Bone marrow (tissue), 2 donors: ENCODE measurements at places on chromosomes 2 and 18.

GRCh38 chr2:240399419-240400324 is 35.8 kb upstream of the GPC1 start:
- DNase-seq: no peak

- no peak for DNase-seq
Measured at GRCh38 chr2:199339891-199340605, 117.7 kb downstream of the SATB2 start.

DNA sequence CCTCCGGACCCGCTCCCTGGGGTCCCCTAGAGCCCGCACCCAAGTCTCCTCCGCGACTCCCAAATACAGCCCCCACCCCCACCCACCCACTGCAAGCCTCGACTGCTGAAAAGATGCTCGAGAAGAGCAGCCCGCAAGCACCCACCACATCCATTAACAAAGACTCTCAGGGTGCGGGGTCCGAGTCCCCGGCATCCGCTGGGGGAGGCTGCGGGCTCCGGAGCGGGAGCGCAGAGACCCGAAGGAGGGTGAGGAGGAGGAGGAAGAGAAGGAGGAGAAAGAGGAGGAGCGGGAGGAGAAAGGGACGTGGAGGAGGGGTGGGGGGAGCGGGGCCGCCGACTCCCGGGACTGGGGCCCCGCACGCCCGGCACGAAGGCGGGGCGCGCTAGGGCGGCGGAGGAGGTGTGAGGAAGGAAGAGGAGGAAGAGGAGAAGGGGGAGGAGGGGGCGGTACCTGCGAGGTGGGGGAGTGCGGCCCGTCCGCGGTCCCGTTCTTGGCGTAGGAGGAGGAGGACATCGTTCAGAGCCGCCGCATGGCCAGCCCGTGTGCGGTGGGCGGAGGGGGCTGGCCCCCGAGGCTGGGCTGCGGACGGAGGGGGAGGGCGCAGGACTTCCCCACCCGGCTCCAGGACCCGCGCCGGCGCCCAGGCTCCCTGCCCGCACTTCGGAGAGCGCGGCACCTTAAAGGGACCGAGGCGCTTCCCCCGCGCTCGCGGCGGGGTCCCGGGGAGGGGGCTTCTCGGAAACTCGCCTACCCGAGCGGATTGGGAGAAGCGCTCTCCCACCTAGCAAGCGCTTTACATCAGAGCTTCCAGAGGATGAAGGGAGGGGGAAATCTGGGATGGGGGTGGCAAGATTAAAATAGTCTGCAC is at the start of gene CACNB4:
Gene CACNB4, minus strand, starts transcription at position 549 of the 871 bp plus-strand sequence.
- DNase-seq: no peak

GRCh38 chr2:130763405-130763804 is 8.1 kb downstream of the AMER3 start:
- DNase-seq: no peak

DNA sequence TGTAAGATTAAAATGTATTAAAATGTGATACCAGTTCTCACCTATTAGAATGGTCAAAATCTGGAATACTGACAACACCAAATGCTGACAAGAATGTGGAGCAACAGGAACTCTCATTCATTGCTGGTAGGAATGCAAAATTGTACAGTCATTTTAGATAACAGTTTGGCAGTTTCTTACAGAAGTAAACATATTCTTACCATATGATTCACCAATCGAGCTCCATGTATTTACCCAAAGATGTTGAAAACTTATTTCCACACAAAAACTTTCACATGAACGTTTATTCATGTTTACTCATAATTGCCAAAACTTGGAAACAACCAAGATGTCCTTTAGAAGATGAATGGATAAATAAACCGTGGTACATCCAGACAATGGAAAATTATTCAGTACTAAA is 1193.5 kb upstream of the ACVR2A start:
- no peak for DNase-seq

GRCh38 chr18:48974304-48975119 is 23.7 kb upstream of the SMAD7 start:
- DNase-seq: no peak

GRCh38 chr2:228180181-228181097 is 1.0 kb downstream of the SPHKAP start:
- no peak for DNase-seq

- DNase-seq: no peak
Measured at GRCh38 chr2:121663434-121663833, 14.2 kb upstream of the CLASP1 start.

DNA sequence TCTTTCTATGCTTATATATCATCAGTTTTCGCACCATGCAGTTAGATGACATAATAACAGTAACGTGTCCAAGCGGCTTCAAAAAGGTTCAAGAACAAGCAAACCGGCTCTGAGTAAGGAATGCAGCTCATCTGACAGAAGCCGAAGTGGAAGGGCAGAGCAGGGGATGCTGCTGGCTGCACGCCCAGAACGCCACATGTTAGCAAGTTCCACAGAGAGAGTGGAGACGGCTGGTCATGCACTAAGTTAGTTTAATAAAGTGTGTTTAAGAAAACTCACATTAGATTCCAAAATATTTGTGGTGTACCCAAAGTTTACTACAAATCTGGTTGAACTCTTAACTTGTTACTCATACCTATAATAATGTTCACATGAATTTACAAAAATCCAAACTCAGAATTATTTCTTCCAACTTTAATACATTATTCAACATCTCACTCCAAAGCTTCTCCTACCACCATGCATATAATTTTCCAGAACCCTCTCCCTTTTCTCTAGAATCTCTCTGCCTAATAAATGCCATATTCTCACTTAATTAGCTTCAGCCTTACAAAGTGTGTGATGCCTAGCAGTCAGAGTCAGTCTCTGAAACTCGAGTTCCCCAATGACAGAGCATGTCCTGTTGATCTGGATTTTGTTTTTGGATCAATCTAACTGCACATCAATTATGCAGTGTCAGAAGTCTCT is 170.0 kb downstream of the DNAH7 start:
- DNase-seq: no peak

GRCh38 chr2:174180726-174181236 is 67.6 kb downstream of the OLA1 start:
- DNase-seq: no peak

DNA sequence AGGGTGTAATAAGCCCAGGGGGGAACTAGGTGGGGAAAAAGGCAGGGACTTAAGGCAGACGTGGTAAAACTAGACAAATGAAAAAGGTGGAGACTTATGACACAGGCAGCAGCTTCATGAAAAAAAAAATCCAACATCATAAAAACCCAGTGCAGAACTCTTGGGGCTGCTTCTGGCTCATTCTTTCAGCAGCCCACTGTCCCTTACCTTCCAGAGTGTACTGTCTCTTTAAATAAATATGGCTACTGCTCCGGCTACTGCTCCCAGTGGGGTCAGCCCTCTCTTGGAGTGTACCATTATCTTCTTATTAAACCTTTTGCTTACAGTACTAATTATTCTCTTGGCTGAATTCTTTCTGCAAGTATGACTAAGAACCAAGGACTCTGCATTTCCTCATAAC is 699.5 kb downstream of the DSC3 start:
- no peak for DNase-seq

DNA sequence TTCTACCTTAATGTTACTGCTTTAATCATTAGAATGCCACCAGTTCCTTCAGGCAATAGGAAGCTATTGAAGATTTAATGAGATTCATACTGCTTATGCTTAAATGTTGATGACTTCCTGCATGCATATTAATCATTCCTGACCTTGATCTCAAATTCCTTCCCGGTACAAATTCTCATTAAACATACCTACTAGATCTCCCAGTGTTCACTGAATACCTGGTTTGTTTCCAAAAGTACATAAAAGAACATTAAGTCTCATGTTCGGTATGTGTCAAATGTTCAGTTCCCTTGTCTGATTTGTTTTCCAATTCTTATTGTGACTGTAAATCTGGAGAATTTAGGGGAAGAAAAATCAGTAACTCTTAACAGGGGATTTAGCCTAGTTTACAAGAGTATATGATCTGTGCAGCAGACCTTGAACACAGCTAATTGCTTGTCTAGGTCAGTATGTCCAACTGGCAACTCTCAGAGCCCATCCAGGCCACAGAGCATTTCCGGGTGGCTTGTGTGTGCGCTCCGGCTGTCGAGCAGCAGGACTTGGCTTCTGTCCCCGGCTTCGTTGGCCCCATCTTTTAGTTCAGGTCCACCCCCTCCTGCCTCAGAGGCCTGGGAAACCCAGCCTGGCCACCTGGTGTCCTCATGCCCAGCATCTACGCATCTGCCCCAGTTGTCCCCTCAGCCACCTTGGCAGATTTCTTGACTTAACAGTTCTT is 13.1 kb downstream of the METAP1D start:
- DNase-seq: no peak
